ENCODE measurements at places on chromosomes 1 and 21.

GRCh38 chr1:12095452-12096263 is 32.6 kb downstream of the TNFRSF8 start:
- DNase-seq, result no peak

GRCh38 chr1:222919478-222919865 is 104.6 kb downstream of the DISP1 start:
- DNase-seq, result no peak

GRCh38 chr1:97073936-97074335 is 352.4 kb downstream of the PTBP2 start:
- DNase-seq, result no peak

DNA sequence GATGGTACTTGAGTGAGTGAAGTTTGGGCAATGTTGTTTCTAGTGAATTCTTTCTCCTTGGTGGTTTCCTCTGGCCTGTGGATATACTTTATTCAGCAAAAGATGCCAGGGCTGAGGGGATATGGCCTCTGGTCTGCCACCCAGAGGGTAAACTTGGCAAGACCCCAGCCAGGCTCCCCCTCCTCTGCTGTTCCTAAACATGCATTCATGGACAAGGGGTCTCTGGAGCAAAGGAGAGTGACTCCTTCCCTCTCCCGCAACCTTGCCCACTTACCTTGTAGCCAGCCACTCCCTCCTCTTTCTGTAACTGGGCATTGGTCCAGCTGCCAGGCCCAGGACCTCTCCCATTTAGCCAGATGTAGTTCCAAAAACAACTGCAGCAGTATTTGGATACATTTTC is 43.8 kb downstream of the RUNX3 start:
- no peak for DNase-seq

- no peak for DNase-seq
These were observed 27.1 kb upstream of the TGFBR3 start for GRCh38 chr1:91913018-91913417.

GRCh38 chr1:9633493-9633892 is 18.0 kb upstream of the PIK3CD start:
- DNase-seq, result no peak

GRCh38 chr1:67307251-67308060 is at the start of gene IL12RB2:
Gene IL12RB2, plus strand, starts transcription at chr1:67307873. Its CDS starts 12,496 bp downstream, at chr1:67320369.
- DNase-seq, result no peak

DNA sequence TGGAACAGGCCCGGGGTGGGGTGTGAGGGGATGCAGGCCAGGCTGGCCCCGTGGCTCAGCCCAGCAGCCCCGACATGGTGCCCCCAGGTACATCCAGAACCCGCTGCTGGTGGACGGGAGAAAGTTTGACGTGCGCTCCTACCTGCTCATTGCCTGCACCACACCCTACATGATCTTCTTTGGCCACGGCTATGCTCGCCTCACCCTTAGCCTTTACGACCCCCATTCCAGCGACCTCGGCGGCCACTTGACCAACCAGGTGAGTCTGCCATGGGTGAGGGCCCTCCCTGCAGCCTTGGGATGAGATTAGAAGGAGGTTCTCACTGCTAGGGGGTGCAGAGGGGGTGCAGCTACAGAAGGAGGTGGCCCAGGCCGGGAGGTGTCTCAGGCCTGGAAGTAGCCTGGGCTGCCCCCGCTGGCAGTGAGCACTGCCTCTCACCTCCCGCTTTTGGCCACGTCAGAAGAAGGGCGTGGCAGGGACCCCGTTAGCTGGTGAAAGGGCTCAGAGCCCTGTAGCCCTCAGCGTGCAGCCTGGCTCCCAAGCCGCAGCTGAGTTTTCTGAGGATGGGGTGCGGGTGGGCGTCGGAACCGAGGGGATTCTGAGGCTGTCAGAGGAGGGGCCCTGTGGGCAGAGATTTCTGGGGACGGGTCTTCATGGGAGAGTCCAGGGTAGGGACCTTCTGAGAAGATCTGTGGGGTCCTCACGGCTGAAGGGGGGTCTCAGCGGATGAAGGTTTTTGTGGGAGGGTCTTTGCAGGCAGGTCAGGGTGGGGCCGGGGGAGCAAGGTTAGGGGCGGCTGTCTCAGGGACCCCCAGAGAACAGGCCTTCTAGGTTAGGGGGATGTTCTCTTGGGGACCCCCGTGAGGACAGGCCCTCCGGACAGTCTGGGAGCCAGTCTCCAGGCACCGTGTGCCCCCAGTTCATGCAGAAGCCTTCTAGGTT is 10.4 kb downstream of the TTLL10 start:
- DNase-seq, result no peak

- no peak for DNase-seq
These were observed 37.0 kb downstream of the ARHGEF11 start for GRCh38 chr1:157008502-157008901.

- DNase-seq, result no peak
These were observed 11.1 kb downstream of the PRR9 start for GRCh38 chr1:153228491-153228890.

GRCh38 chr1:94612525-94613204 is 71.1 kb upstream of the F3 start:
- no peak for DNase-seq

DNA sequence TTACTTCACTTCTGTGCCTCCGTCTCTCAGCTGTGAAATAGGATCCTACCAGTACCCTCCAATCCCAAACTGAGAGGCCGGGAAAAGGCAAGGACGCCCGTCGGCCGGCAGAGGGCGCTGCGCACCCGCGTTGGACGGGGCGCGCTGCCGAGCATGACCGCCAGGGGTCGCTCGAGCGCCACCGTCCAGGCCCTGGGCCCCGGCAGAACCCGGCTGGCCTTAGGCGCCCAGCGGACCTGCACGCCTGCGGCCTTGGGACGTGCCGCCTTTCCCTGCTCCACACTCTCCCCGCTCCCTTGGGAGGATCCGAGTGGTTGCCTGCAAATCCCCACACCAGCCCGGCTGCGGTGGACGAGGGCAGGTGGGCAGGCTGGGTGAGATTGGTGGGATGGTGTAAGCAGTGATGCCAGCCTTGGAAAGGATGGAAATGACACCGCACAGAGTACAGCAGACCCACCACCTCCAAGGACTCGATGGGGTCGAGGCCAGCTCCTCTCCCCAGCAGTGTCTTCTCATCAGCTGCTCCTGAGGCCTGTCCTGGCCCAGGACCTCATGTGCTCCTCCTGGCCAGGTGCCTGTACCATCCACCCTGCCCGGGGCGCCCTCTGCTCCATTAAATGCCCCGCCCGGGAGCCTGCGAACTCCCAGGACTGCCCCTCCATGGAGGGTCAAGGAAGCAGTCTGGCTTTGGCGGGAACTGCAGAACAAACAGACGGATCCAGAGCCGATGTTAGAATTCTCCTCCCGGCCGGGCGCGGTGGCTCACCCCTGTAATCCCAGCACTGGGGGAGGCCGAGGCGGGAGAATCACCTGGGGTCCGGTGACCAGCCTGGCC is 47.4 kb upstream of the LBR start:
- peak; percentile 59 for DNase-seq

- no peak for DNase-seq
These were observed 17.0 kb upstream of the GPR37L1 start for GRCh38 chr1:202105571-202106339.

- no peak for DNase-seq
These were observed 48.1 kb upstream of the WNT2B start for GRCh38 chr1:112460615-112461014.

DNA sequence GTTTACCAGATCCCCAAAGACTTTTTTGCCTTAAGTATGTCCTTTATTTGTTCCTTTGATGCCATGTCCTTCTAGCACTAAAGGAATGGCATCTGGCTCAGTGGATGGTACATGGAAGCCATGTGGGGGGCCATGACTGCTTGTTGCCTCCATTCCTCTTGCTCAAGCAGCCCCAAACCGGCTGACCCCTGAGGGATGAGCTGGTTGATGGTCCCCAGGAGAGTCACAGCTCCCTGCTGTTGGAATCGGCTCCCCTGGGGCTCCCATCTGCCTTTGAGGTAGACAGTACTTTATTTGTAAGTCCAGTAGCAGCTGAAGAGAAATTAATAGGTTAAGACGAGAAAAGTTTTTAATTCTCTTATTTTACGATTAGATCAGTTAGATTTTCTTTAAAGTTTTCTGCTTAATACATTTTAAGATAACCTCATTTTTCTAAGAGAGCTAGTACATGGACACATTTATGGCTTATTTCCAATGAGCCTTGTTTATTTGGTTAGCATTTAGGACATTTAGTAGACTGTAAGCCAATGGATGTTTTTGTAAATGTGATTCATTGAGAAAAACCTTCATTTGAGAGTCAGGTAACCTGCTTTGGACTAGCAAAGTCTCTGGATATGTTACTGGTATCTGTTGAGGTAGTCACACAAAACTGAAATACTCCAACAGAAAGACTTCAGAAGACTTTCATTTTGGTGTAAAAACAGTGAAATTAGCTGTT is 88.2 kb downstream of the CAMTA1 start:
- DNase-seq, result no peak

GRCh38 chr1:31753707-31754349 is 10.3 kb downstream of the ADGRB2 start:
- peak; percentile 94 for DNase-seq

DNA sequence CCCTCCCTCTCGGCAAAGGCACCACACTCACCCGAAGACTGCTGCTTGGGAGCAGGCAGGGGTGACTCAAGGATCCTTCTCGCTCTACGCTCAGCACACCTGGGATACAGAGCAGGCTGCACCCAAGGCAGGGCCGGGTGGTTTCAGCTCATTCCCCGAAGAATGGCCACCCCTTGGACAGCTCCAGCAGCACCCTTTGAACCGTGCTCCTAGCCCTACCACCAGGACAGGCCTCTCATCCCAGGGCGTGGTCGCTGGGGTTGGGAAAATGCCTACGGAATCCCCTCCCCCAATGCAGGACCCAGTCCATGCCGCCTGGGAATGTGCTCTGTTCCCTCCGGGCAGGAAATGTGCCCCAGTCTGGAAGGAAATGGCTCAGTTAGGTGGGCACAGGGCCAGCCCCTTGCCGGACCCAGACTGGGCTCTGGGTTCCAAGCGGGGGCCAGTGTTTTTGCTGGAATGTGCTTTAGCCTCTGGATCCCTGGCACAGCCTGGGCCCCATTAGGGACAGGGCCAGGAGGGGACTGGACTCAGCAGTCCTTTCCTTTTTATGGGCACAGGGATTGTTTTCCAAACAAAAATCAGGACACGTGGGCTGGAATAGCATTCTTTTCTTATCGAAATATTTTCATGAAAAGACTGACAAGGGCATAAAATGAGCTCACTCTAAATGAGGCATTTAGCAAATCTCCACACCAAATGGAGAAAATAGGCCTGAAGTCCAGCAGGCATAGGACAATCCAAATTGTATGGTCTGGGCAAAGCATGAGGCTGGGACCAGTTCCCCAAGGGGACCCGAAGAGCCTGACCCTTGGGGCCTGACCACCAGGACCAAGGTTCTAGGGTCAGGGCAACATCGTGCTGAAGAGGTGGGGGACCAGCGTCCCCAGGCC is 7.3 kb downstream of the TMEM82 start:
- no peak for DNase-seq

GRCh38 chr1:75134647-75135572 is 722 bp downstream of the LHX8 start:
- DNase-seq, result no peak

DNA sequence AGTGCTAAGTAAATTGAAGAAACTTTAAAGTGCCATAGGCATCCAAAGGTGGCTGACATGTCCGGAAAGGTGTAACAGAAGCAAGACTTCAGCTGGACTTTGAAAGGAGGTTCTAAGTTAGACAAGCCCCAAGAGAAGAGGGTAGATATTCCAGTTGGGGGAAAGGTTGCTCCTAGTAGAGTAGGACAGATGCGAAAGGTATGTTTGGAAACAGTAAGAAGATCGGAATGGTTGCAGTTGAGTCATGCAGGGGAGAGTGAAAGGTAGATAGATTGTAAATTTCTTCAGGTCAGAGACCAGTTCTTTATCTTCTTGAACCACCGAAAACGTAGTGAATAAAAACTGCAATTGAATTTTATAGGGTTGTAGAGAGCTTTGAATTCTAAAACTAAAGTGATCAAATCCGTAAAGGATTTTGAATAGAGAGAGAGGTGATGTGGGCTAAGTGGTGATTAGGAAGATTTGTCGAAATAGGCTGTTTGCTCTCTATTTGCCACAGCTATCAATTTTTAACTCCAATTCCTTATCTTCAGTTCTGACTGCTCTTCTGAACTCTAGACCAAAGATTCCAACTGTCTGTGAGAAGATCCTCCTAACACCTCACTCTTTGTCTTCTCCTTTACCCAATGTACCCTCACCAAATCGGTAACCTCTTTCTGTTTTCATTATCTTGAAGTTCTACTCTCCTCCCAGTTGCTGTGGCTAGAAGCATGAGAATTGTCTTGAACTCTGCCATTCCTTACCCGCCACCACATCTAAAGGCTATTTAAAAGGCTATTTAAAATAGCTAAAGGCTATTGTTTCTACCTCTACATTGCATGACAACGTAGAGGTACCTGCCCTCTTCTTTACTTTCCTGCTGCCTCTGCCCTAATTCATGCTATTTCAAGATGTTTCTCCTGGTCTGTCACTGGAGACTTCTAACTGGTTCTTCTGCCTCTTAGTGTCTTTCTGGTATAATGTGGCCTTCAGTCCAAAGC is 16.7 kb downstream of the MACF1 start:
- no peak for DNase-seq

DNA sequence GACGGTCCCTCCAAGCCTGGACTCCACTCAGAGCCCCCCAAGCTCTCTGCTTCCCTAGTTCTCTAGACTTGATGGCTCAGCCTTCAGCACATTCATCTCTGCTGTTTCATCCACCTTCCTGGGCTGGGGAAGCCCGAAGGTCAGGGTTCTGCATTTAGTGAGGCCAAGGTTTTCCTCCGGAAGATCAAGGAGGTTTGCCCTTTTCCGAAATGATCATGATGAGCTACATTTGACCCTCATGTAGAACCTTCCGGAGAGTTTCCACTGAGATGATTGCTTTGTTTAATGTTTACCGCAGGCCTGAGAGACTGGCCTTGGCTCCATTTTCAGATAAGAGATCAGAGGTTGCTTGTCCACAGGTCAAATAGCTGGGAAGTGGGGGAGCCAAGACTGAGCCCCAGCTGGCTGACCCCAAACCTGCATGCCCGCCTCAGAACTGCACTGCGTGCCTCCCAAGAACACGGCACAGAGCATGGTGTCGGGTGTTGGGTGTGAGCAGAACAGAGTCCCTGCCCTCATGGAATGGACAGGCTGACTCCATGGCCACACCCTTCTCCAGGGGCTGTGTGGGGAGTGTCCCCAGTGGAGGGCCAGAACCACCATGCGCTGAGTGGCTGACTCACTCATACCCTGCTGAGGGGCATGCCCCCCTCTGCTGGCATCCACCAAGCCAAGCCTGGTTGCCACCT is 200.8 kb upstream of the TMEM51 start:
- no peak for DNase-seq

DNA sequence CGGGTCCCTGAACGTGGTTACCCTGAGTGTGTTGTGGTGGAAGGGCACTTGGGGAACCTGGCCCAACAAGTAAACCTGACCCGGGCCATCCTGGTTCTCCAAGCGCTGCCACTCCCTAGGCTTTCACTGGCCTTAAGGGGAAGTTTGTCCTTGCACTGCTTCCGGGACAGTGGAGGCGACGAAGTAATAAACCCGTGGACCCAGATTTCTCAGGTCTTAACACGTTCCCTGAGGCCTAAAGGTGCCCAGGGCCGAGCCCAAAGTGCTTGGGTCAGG is 261 bp upstream of the CCDC24 start:
- DNase-seq, result no peak

GRCh38 chr1:51234721-51235425 is 1.2 kb upstream of the RNF11 start:
- DNase-seq, result peak; percentile 43

- no peak for DNase-seq
These were observed 248.9 kb downstream of the PLPP3 start for GRCh38 chr1:56330391-56331026.

All from globus pallidus (tissue), 1 donor.